ENCODE measurements at places on chromosomes 2 and 18.

DNA sequence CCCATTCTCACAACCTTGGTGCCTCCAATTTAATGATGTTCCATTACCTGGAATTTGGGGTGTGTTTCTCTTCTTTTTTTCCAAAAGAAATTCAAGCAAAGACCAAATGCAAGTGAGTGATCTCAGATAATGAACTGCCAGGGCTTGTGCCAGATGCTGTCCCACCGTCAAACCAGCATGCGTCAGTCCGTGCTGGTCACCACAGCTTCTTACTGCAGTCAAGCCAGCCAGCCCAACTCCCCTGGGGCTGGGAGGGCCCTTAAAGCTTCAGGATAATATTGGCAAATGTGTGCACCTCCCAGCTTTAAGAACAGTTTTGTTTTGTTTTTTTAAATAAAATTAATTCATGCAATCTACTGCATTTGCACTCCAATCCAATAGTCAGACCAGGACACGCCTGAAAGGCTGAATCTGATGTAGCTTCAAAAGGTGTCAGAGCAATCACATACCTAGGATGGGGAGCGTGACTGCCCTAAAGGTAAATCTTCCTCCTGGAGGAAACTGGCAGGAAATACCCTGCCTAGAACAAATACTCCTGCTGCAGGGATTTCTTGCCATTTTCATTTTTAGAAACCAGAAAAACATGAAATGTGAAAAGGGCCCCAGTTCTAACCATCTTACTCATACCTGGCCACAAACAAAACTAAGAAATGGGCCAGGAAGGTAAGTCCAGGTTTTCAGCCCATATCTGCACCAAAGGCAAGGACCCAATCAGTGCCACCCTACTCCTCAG lies 26.8 kb upstream of the SP3 start:
- DNase-seq, result no peak

DNA sequence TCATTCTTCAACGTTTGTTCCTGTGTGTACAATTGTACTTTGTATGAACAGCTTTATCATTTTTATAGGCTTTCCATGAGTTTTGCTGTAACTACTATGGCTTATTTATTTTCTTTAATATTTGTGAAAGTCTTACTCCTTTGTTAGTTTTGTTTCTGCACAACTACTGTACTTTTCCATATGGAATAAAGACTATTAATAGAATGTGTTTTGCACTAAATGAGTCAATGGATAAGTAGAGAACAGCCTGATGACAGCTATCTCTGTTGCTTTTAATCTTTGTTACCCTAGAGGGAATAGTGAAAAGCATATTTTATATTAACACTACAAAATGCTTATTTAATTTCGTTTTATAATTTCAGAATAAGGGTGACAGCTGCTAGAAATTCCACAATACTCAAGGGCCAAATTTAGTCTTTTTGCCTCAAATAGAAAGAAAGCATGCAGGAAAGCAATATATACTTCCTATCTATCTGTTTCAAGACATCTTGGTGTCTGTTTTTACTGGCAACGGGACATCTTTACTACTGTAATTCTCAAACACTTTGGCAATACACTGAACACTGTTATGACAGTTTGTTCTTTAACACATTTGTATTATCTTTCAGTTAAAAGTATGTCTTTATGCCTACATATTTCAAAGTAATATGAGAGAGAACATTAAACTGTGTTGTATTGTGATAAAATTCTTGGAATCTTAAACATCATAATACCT lies 53.9 kb downstream of the WDSUB1 start:
- no peak for DNase-seq

- no peak for DNase-seq
Measured at GRCh38 chr2:1491751-1492150, 78.5 kb downstream of the TPO start.

DNA sequence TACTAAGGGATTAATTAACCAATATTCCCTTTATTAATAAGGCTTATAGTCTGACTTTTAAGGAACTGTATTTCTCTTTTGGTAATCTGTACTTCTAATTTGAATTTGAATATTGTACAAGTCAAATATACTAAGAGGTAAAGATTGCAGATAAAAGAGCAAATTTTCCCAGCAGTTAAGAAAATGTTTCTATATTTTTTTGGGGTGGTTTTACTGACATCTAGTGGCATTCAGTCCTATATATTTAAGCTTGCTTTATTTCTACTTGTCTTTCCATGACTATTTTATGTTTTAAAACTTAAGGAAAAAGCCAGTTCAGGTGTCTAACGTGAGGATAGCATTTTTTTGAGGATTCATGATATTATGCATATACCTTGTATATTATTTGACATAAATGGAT lies 41.6 kb downstream of the TDRD15 start:
- no peak for DNase-seq

- no peak for DNase-seq
Measured at GRCh38 chr18:36314098-36314497, 16.6 kb downstream of the FHOD3 start.
